ENCODE measurements at places on chromosomes 6 and 20.

- no peak for DNase-seq
These were observed 260.9 kb downstream of the NKAIN2 start for GRCh38 chr6:124064317-124065113.

DNA sequence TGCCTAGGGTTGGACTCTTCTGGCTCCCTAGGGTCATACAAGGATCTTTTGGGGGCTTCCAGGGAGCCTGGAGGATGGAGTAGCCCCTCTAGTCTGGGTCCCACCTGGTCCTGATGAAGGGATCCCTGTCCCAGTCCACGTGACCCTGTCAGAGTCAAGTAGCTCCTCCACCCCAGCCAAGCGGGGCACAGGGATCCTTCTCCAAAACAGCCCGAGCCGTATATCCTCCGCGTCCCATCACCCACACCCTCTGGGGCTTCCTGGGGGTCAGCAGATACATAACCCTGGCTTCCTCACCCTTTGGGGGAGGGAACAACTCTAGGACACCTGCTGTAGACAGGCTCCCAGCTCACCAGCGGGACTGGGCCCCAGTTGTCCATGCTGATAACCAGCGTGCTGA lies 28.0 kb downstream of the BPIFB1 start:
- no peak for DNase-seq

GRCh38 chr6:113584767-113585166 lies 272.4 kb upstream of the MARCKS start:
- no peak for DNase-seq

- no peak for DNase-seq
These were observed 27.6 kb upstream of the IPCEF1 start for GRCh38 chr6:154384191-154384590.

GRCh38 chr6:10411971-10412460 lies 2.9 kb downstream of the TFAP2A start:
- DNase-seq = peak; percentile 67

DNA sequence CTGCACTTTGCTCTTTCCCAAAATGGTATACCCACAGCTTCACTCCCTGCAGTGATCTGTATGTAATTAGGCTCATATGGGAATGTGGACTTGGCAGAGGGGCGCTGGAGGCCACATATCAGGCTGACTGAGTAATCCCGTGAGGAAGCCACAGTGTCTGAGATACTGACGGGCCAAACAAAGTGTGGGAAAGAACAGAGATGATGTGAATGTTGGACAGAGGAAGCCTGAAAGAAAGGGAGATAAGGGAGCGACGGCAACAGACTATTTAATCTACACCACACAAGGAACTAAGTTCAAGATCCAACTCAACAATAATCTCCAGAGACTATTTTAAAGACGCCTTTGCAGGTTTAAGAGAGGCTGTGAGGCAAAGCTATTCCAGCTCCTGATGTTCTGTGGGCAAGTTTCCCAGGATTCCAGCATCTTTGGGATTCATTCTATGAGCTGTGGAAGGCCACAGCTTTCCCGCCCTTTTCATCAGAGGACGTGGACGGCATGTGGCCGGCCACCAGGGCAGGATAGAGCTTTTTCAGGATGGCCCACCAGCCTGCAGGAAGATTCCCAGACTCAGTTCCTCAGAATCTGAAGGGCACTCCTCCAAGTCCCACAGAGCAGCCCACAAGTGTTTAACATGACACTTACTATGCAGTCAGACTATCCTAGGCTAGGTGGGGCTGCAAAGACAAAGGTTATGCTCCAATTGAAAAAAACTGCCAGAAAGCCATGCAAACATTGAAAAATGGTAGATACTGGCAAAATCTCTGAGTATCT lies 237.5 kb downstream of the ATXN1 start:
- DNase-seq = no peak

GRCh38 chr20:54909702-54910101 lies 434.3 kb downstream of the DOK5 start:
- DNase-seq = no peak

- peak; percentile 88 for DNase-seq
These were observed 90.3 kb downstream of the LY86 start for GRCh38 chr6:6678811-6679210.

DNA sequence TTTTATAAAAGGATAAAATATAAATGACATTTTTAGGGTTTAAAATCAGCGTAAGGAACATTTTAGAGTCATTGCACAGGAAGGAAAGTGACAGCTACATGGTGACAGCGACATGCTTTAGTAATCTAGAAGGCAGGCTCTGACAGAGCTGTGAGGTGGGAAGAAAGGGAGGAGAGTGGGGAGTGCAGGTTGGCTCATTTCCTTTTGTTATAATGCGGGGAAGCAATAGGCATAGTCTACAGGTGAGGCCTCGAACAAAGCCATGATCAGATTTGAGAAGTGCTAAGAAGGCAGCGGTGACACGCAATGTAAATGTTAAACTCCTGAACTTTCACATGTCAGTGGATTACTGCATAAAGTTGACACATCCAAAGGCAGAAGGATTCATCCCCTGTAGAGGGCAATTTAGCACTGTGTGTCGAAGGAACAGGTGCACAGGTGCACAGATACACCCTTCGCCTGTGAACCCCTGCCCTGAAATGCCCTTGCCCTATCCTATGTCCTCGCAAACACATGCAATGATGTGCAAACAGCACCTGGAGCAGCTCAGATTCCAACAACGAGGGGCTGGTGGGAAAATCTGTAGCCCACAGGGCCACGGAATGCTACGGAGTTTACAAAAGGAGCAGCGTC lies 32.4 kb upstream of the SMOC2 start:
- no peak for DNase-seq

GRCh38 chr20:13515796-13516558 lies 122.8 kb downstream of the TASP1 start:
- no peak for DNase-seq

DNA sequence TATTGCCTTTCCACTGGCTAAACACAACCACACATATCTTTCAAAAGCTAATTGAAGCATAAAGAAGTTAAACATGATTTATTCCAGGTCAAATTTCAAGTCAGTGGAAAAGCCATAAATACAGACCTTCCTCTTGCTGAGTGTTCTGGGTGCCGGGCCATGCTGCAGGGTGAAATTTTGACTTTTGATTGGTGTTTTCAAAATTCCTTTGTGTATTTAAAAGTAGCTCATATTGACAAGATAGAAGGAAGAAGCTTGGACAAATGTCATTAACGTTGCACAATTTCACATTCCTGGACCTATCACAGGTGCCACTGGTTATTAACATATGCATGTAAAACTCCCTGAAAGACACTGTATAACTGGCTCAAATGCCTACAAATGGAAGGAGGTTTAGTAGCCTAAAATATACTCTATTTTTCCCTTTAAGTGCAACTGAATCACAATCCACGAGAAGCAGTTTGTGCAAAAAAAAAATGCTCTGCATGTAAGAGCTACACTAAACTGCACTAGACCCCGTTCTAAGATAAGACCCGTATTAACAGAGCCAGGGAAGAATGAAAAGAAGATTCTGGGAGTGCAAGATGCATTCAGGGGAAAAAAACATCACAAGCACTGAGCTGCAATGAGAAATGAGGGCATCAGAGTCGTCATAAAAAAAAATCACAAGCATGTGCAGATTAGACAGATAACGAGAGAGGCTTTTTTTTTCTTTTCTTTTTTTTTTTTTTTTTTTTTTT lies 30.4 kb downstream of the ATXN1 start:
- DNase-seq = no peak

DNA sequence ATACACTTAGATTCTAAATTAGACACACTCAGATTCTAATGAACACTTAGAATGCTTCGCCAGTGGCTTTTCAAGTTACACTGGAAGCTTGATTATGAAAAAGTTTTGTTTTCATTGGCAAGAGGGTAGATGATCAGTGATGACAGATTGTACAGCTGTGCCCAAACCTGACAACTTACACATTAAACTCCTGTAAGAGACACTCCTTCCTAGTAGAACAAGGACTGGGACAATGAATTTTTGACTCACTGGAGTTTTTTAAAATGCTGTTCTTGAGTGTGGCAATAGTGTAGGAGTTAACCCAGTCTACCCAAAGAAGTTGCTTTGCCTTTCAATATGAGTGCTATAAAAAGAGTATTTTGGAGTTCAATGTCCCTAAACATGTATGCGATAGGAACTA lies 140.8 kb downstream of the SLC16A10 start:
- DNase-seq = no peak

- no peak for DNase-seq
These were observed 52.5 kb downstream of the ERMARD start for GRCh38 chr6:169803816-169804340.

- DNase-seq = no peak
These were observed 141.9 kb downstream of the ID4 start for GRCh38 chr6:19979059-19979458.

DNA sequence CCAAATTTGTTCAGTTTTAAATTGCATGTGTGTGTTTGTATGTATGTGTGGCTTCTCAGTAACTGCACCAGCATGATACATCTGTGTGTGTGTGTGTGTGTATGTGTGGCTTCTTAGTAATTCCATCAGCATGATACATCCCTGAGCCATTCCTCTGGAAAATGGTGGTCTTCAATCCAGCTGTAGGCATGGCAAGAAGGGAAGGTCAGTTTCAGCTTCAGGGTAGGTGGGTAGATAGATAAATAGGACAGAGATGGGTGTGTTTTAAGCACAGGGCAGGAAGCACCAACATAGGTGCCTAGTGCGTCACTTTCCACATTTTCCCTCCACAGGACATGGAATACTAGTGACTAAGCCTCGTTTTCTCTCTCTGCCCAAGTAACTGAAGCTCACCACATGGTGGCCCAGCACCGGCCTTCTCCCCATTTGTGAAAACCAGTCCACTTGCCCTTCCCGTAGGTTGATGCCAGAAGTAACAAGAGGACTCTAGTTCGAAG lies 82.9 kb downstream of the RPP40 start:
- no peak for DNase-seq

GRCh38 chr20:47156301-47157137 lies 200.0 kb downstream of the ZMYND8 start:
- no peak for DNase-seq

DNA sequence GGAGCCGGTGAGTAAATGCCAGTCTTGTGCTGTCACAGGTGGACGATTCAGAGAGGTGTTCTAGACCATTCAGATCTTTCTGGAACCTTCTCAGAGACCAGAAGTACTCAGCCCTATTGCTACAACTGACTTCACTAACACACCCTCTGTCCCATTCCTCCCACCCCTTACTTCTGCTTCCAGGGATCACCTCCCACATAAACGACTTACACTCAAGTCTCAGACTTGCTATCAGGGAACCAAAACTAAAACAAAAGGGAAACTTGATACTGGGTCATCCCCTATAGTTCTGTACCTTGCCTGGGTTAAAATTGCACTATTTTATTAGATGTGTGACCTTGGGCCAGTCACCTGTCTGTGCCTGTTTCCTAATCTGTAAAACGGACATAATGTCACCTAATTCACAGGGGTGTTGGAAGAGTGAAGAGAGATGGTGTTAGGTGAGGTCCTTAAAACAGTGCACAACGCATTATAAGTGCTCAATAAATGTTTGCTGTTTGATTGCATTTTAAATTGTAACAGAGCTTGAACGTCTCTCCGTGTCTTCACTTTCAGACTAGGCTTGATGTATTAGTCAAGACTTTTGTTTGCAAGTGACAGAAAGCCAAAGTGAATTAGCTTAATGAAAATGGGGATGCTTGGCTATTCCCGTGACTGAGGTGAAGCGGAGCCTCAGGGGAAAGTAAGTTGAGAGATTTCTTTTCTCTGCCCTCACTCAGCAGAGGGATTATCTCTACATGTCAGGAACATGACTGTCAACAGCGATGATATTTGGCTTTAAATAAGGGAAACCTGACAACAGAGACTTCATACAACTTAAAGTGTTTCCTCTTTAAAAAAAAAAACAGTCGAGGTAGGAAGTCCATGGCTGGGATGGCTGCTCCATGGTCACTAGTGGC lies 3.0 kb upstream of the SRXN1 start:
- no peak for DNase-seq

DNA sequence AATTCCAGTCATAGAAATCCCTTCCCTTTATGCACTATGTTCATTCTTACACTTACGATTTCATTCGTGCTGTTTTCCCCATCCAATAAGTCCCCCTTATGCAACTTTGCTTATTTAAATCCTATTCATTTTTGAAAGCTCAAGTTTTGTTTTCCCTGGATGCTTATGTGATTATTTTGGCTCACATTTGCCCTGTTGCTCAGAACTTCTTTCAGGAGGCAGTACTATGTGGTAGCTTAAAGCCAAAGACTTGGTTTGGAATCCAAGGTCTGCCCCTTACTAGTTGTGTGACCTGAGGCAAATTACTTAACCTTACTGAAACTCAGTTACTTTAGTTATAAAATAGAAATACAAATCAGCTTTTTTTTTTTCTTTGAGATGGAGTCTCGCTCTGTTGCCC lies 59.6 kb downstream of the MOXD1 start:
- no peak for DNase-seq

- DNase-seq = peak; percentile 50
These were observed 8.8 kb downstream of the TMEM151B start for GRCh38 chr6:44278774-44279697.

DNA sequence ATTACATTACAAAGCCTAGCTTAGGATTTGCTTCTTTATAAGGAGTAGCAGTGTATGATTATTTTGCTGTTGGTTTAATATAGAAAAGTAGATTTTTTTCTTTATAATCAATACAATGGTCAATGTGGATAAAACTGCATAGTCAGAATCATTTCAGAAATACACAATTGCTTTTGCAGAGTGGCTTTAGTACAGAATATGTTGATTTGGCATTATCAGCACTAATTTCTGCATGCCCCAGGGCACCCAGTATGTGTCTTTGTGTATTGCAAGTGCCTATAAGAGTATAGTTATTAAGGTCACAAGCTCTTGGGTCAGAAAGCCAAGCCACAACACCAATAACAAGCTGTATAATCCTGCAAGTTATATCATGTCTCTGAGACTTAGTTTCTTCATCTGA lies 258.4 kb downstream of the PLCB1 start:
- DNase-seq = no peak
